ENCODE measurements at places on chromosomes 7 and 10.
A peak's percentile ranks its signal among the peaks of the same experiment; 100 is the strongest.

GRCh38 chr10:79023240-79024162 is 45.3 kb upstream of the ZMIZ1 start:
- H3K27me3 ChIP-seq = no peaks in the 10 kb centered on the region
- DNase-seq = no peak
- peak overlapping the region; percentile 28 for H3K27ac ChIP-seq
- peaks cover 15% of the 10 kb centered on the region for H3K4me1 ChIP-seq
- H3K36me3 ChIP-seq = no peaks in the 10 kb centered on the region
- no peak overlapping the region for H3K4me3 ChIP-seq

- no peak overlapping the region for H3K27ac ChIP-seq
- H3K4me1 ChIP-seq = no peaks in the 10 kb centered on the region
- H3K27me3 ChIP-seq = no peaks in the 10 kb centered on the region
- no peak overlapping the region for H3K4me3 ChIP-seq
- H3K36me3 ChIP-seq = no peaks in the 10 kb centered on the region
Observed at GRCh38 chr7:117791877-117792780, 81.1 kb downstream of the CTTNBP2 start.

- no peaks in the 10 kb centered on the region for H3K36me3 ChIP-seq
- H3K4me3 ChIP-seq = no peak overlapping the region
- H3K27me3 ChIP-seq = no peaks in the 10 kb centered on the region
- no peak overlapping the region for H3K27ac ChIP-seq
- no peaks in the 10 kb centered on the region for H3K4me1 ChIP-seq
- DNase-seq = no peak
Observed at GRCh38 chr7:22998519-22998896, 15.4 kb downstream of the HYCC1 start.

GRCh38 chr7:21345361-21345760 is 82.5 kb upstream of the SP4 start:
- no peak overlapping the region for H3K27ac ChIP-seq
- no peak overlapping the region for H3K4me3 ChIP-seq
- peaks cover 6% of the 10 kb centered on the region for H3K27me3 ChIP-seq

- H3K27me3 ChIP-seq = no peaks in the 10 kb centered on the region
- H3K4me3 ChIP-seq = no peak overlapping the region
- H3K4me1 ChIP-seq = peaks cover 79% of the 10 kb centered on the region
- peaks cover 11% of the 10 kb centered on the region for H3K36me3 ChIP-seq
- DNase-seq = no peak
Observed at GRCh38 chr7:101235522-101235921, 2.1 kb downstream of the CLDN15 start.

DNA sequence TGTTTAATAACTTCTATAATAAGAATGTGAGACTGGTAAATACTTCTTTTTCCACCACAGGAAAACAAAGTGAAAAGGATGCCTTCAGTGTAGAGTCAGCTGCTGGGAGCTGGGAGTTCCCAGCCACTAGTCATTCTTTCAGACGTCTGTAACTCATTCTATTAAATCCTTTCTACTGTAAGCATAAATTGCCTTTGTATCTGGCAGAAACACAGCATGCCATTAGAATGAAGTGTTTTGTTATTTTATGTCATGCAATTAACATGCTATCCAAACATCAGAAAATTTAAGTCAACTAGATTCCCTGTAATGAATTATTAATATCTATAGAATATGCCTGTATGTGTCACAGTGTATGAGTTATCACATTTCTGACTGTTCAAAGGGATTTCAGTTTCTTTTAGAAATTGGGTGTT is 14.3 kb downstream of the BPGM start:
- no peaks in the 10 kb centered on the region for H3K36me3 ChIP-seq
- H3K27me3 ChIP-seq = no peaks in the 10 kb centered on the region
- no peak for DNase-seq

DNA sequence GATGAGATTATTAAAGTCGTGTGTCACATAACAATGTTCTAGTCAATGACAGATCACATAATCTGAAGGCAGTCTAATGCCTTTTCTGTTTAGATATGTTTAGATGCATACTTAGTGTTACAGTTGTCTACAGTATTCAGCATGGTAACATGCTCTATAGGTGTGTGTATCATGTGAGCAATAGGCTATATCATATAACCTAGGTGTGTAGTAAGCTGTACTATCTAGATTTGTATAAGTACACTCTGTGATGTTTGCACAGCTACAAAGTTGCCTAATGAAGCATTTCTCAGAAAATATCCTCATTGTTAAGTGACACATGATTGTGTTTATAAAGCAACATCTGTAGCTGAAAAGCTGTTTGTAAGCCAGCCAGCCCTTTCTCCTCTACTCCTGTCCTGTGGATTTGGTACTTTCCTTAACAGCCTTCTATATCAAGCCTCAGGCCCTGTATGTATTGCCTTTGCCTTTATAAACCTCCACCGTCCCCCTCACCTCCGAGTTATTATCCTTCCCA is 6.3 kb downstream of the HECTD2 start:
- no peak overlapping the region for H3K27ac ChIP-seq
- H3K4me1 ChIP-seq = peaks cover 6% of the 10 kb centered on the region
- DNase-seq = no peak
- no peaks in the 10 kb centered on the region for H3K27me3 ChIP-seq
- H3K4me3 ChIP-seq = no peak overlapping the region
- H3K36me3 ChIP-seq = no peaks in the 10 kb centered on the region

GRCh38 chr10:63940277-63940922 is 419.2 kb downstream of the REEP3 start:
- H3K27me3 ChIP-seq = no peaks in the 10 kb centered on the region
- no peak for DNase-seq
- no peaks in the 10 kb centered on the region for H3K4me1 ChIP-seq
- no peaks in the 10 kb centered on the region for H3K36me3 ChIP-seq
- no peak overlapping the region for H3K27ac ChIP-seq

- no peaks in the 10 kb centered on the region for H3K27me3 ChIP-seq
- DNase-seq = no peak
- no peaks in the 10 kb centered on the region for H3K36me3 ChIP-seq
Observed at GRCh38 chr10:12534824-12535223, 185.5 kb downstream of the CAMK1D start.

GRCh38 chr7:155850766-155851678 is 38.8 kb upstream of the SHH start:
- no peak overlapping the region for H3K27ac ChIP-seq
- no peaks in the 10 kb centered on the region for H3K4me1 ChIP-seq
- H3K27me3 ChIP-seq = no peaks in the 10 kb centered on the region
- no peak overlapping the region for H3K4me3 ChIP-seq

Data from esophagus squamous epithelium (tissue), 5 donors.